ENCODE measurements at places on chromosomes 11 and 22.
A peak's percentile ranks its signal among the peaks of the same experiment; 100 is the strongest.

DNA sequence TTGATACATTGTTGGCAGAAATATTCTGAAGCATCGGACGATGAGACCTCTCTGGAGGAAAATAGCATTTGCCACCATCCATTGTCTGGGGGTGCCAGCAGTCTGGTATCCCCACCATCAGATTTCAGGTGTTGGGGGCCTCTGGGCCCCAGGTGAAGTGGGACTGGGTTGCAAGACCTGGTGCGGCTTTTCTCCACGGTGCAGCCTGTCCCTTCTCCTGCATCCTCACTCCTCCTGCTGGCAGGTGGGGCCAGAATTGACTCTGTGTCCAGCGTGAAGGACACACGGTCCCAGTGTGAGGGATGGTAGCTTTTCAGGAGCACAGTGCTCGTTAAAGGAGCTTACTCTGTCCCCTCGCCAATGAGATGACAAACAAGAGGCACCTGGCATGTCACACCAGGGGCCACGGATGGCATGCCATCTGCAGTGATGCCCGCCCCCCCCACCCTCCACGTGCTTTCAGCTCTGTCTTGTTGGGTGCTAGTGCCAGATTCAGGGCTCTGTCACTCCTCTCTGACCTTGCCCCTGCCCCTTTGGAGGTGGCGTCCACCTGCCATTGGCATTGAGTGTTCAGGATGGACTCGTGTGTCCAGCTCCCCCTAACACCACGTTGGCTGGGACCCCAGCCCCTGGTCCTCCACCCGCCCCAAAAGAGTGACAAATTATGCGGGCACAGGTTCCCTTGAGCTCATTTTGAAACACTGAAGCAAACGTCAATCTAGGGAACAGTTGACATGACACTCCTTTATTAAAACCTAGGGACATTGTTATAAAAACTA lies 62.4 kb downstream of the PARVG start:
- DNase-seq, result no peak

- DNase-seq, result no peak
These were observed 1334.4 kb downstream of the LRRC4C start for GRCh38 chr11:40125054-40125453.

DNA sequence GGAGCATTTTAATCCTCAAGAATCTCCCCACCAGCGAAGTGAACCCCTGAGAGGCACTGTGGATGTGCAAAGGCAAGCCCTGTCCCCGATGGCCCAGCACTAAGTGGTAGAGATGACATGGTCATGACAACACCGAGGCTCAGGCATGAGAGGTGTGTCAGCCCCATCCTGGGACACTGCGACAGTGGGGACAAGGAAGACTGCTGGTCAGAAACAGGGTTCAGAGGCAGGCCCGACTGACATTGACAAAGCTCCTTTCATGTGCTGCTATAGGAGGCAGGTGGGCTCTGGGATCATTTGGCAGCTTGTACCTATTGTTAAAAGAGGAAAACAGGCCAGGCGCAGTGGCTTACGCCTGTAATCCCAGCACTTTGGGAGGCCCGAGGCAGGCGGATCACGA lies 54.3 kb upstream of the MYEOV start:
- DNase-seq, result no peak

DNA sequence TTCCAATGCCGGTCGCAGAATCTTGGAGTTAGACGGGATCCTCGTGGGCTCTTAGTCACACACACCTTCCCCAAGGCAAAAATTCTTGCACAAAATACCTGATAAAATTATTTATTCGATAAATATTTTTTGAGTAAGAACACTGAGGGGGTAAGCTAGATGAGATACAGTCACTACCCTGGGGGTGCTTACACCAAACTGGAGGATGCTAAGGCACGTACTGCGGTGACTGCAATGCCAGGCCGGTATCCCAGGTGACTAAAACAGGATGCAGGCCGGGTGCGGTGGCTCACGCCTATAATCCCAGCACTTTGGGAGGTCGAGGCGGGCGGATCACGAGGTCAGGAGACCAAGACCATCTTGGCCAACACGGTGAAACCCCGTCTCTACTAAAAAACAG lies 1.7 kb upstream of the MRTFA start:
- DNase-seq, result no peak

DNA sequence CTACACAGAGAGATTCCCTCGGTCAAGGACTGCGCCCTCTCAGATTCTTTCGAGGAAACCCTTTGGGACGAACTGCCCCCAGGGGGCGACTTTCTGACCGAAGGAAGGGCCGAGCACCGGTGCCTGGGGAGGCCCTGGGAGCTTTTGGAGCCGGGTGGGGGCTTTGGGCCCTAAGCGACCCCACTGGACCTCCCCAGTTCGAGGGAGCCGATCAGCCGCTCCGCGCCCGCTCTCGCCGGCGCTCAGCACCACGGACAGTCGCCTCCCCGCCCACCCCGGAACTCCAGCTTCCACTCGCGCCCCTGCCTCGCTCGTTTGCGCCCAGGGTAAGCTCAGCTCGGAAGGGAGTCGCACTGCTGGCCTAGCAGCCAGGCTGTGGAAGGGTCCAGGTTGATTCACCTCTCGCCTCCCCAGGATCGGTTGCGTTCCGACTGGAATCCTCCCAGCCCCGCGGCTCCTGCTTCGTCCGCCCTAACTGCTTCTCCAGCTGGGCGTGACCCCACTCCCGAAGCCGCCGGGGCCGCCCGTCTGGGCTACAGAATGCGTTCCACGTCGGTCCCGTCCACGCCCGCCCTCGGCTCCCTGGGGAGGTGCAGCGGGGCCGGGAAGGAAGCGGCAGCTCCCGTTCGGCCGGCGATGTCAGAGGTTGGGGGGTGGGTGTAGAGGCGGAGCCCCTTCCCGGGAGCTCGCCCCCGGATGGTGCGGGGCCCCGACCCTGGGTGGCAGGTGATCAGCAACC lies 428 bp downstream of the SCN3B start:
- peak; percentile 29 for DNase-seq

- DNase-seq, result no peak
These were observed 13.5 kb upstream of the TMA7B start for GRCh38 chr22:39946503-39947219.

DNA sequence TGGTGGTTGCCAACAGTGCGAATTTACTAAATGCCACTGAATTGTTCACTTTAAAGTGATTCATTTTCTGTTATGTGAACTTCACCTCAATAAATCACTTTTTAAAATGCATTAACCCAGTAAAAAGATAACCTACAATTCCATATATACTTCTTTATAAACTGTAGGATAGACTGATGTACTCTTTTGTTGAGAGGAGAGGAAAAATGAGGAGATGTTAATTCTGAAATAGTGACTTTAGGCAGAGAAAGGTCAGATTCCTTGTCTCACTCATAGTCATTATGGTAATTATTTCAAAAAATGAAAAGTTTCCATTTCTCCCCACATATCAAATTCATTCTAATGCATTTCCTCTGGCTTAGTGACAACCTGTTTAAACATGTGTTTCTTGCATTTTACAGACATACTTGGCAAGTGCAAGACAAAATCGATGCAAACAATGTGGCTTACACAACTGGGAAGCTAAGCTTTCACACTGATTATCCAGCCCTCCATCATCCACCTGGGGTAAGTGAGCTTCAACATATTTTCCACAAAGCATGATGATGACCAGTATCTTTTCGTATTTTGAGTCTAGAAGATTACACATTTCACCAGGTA lies 74.5 kb downstream of the BBOX1 start:
- no peak for DNase-seq

DNA sequence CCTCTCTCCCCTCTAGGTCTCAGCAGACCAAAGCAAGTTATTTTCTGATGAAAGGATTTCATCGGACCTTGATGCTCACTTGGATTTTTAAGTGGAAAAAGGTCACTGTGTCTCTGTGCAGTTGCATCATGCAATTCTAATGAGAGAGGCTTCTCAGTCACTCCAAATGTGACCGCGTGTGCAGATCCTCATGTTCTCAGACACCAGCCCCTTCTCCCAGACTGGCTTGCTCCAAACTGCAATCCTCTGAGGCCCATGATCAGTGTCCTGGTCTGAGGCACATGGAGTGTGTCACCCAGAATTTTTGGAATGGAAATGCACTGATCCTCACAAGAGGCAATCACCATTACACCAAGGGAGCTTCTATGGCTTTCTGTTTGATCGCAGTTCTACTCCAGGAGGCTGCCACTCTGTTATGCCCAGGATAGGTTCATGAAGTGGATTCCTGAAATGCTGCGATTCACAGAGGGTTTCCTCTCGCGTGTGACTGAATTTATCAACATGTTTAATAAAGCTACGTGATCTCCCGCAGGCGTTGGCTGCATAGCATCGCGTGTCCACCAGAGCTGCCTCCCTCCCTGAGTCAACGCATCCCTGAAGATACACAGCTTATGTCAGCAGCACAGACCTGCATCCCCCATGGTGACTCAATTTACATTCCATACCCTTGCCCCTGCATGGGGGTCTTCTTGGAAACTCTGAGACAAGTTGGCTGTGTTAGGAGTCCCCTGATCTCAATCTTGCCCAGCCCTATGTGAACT lies 544.6 kb upstream of the B3GAT1 start:
- DNase-seq, result no peak

DNA sequence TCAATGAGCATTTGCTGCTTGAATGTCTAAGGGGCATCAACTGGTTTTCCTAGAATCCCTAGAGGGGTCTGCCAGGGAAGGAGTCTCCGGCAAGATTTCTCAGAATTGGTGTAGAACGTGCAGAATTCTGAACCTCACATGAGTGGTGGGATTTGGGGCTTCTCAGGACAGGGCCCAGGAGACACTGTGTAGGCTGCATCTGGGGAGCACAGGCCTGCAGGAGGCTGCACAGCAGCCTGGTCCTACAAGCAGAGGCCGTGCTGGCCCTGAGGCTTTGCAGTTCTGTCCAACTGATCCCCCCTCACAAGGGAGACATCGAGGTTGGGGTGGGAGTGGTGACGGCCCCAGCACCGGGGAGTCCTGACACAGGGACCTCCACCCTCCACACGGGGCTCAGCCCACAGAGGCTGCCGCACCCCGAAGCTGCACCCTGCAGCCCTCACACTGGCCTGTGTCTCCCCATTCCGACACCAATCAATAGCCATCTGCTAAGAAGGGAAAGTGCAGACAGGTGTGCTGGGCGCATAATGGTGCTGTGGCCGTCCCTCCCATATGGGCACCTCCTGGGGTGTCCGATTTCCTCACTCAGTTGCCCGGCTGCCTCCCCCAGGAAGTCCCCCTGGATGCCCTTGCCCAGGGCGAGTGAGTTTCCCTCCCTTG lies 688.1 kb downstream of the BRD1 start:
- DNase-seq, result no peak

GRCh38 chr22:49066619-49067018 lies 761.1 kb downstream of the BRD1 start:
- no peak for DNase-seq

- DNase-seq, result no peak
These were observed 15.8 kb downstream of the SYT7 start for GRCh38 chr11:61564936-61565696.

DNA sequence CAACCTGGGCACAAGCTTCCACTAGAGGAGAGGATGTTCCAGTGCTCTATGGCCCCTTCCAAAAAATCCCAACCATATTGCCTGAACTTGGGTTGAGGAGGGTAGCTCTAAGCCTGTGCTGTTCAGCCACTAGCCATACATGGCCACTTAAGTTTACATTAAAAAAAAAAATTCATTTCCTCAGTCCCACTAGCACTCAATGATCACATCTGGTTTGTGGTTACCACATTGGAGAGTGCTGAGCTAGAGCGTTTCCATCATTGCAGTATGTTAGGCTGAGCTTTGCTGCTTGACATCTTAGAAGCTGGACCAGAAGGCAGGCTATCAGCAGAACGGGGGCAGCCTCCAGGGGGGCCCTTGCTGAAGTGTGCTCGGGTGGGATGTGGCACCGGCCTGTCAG lies 43.5 kb upstream of the CYP2D6 start:
- no peak for DNase-seq

DNA sequence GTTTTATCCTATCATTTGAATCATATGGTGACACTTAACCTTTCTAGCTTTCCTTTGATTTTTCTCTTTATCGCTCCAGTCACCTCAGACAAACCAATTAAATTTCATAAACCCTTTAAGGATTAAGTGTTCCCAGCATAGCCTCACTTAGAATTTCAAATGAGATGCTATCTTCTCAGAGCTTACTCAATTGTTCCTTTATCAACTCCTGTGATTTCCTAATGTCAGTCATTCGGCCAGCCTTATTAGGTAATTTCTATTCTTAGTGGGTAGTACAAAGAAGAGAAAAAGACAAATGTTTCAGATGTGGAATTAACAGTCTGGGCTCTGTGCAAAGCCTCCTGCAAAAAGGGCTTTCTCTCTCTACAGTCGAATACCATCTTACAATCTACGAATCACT lies 77.1 kb upstream of the CCDC90B start:
- DNase-seq, result no peak

GRCh38 chr22:30087611-30088010 lies 7.3 kb downstream of the HORMAD2 start:
- no peak for DNase-seq

GRCh38 chr11:14411818-14412217 lies 52.8 kb upstream of the RRAS2 start:
- DNase-seq, result no peak

- DNase-seq, result no peak
These were observed 10.3 kb upstream of the SPON1 start for GRCh38 chr11:13952221-13952620.

- no peak for DNase-seq
These were observed 56.6 kb downstream of the BMAL1 start for GRCh38 chr11:13334034-13334786.

DNA sequence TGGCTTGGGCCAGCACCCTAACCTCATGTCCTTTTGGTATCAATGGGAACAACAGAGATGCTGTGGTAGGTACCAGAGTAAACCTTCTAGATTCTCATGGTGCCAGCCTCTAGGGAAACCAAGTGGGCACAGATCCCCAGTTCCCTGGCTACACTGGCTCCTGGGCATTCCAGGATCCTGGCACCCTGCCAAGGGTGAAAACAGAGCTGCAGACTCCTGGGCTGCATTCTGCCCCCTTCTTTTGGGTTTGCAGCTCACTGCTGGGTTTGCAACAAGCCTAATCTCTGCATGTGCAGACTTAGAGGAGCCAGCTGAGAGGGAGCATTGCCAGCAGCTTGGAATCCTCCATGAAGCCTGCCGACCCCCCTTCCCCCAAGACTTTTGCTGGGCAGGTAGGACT lies 30.6 kb downstream of the PRDM11 start:
- DNase-seq, result no peak

GRCh38 chr22:47295226-47295901 lies 532.9 kb downstream of the TBC1D22A start:
- no peak for DNase-seq

DNA sequence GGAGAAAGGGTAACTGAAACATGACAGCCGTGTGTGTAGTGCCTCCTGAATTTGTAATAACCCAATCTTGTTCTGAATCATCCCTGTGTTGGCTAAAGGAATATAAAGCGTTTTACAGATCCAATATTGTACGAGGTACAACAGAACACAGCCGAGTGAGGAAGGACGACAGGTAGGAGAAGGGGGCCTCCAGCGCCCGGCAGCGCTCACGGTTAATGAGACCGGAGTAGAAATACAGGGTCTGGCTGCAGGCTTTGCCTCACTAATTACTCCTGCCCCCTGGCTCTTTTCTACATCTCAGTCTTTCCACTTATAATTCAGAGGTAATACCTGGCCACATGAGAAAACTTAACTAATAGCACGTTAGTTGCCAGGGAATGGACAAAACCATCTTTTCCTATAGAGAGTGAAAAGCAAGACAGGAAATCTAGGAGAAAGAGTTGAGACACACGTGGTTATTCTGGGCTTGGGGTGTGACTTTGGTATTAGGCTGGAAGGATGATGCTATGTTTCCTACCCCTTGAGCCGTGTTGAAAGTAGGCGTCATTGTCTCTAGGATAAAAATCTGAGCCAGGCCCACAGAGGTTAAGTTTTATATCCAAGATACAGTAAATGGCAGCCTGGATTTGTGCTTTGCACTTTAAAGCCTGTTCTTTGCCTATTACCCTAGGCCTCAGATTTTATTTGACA lies 54.1 kb downstream of the GRIK4 start:
- no peak for DNase-seq

Data from ovary (tissue), 10 donors.